ENCODE measurements at places on chromosomes 2 and 18.

DNA sequence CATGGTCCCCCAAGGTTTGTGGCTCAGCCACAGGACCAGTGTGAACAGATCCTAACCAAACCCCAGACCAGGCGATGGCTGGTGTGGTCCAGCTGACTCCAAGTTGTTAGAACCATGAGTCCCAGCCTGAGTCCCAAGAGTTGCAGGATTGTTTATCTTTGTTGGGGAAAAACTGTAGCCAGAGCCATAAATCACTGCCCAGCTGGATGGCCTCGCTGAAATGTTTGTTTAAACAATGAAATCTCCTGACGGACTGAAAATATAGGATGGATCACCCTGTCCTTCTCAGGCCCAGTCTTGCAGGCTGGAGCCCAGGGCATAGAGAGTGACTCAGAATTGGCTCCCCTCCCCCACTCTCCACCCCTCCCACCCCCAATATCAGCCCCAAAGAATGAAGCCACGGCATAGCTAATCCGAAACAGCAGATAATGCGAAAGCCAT is 36.4 kb downstream of the PKDCC start:
- peak; percentile 5 for DNase-seq

- no peak for DNase-seq
These were observed 967.8 kb downstream of the BCL11A start for GRCh38 chr2:59585655-59586054.

DNA sequence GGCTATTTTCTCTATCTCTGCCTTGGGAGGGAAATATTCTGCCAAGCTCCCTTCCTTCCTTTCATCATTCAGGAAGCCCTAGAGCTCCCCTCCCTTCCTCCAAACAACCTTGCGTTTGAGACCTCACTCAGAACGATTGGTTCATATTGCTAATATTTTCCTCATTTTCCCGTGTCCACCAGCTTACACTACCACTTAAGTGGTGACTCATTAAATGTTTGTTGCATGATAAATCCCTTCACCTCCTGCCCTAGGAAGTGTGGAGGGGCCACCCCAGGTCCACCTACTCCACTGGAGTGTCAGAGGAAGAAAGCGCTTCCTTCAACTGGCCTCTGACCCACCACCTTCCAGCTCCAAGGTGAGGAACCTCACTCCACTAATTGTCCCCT is 2.3 kb upstream of the LPIN2 start:
- peak; percentile 54 for DNase-seq

DNA sequence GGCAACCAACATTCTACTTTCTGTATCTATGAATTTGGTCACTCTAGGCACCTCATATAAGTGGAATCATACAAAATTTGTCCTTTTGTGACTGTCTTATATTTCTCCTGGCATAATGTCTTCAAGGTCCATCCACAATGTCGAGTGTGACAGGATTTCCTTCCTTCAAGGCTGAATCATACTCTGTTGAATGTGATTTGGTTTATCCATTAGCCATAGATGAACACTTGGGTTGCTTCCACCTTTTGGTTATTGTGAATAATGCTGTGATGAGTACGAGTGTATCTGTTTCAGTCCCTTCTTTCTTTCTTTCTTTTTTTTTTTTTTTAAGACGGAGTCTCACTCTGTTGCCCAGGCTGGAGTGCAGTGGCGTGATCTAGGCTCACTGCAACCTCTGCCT is 311.3 kb downstream of the TGIF1 start:
- no peak for DNase-seq

DNA sequence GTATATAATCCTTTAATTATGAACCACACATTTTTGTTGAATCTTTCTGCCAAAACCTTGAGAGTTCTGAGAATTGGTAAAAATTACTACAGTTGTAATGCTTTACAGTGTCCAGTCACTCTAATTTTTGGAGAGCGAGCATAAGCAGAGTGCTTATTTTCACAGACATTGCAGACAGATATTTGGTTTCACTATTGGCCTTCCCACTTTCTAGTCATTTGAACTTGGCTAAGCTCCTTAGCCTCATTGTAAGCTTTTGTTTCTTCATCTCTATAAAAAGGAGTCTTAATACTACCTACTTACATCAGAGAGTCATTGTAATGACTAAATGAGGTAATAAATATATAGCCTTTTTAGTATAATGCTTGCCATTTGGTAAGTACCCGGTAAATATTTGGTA is 80.4 kb downstream of the LCLAT1 start:
- no peak for DNase-seq

DNA sequence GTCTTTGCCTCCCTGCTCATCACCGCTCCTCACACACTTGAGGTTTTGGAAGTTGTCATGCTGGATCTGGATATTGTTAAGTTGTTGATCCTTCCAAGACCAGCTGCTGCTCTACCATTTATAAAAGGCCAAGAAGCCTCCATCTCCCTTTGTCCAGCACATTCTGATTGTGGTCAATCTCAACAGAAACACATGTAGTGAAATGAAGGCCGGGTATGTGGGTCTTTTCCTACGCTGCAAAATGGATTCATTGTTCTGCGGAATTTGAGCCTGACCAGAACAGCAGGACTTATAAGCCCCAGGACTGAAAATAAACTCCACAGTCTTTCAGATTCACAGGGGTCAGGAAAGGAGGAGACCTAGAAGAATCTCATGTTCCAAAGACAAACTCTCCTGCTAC is 238.4 kb downstream of the CMPK2 start:
- DNase-seq = no peak

GRCh38 chr2:215366440-215367032 is 54.7 kb downstream of the ATIC start:
- DNase-seq = no peak

DNA sequence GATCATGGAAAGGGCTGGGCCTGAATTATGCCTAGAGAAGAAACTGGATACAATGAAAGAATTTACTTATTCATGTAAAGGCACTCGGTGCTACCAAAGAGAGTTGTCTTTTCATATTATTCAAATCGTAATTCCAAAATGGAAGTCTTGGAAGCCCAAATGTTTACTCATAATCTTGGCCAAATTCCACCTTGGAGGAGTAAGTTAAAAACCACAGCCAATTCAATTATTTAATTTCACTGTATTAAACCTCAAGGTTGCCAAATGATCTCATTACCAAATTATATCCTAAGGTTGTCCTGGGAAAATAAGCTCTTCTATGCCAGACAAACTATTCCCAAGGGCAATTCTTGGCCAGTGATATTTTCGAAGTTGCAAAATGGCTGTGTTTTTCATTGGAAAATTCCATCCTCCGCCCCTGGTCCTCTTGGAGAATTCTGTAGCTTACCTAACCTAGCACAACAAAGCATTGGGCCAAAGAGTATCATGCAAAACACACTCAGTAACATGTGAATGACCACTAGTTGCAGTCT is 11.1 kb upstream of the VPS4B start:
- DNase-seq = no peak

- peak; percentile 84 for DNase-seq
These were observed 20.6 kb downstream of the KCMF1 start for GRCh38 chr2:84991404-84992160.

GRCh38 chr2:102226612-102227391 is 40.0 kb downstream of the IL1RL2 start:
- DNase-seq = no peak

GRCh38 chr2:110770404-110770958 is 38.1 kb downstream of the ACOXL start:
- DNase-seq = no peak

Measured in mammary epithelial cell (primary cell).